GM12864 (cell line): ENCODE measurements at places on chromosomes 12 and 14.

DNA sequence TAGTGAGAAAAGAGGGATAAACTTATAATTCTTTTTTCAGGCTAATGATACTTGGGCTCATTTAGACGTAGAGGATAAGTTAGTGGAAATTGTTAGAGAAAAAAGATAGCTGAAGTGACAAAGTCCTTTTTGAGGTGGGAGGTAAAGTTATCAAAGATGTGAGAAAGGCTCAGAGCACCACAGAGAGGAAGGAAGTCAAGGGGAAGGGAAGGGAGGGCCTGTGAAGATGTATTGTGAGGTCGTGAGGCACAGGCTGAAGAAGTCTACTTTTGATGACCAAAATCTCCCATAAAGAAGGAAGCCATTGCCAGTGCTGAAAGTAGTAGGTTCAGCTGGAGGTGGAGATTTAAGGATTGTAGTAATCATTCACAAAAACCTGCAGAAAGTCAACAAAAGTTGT lies 19.4 kb upstream of the PTGDR start:
- DNase-seq = no peak

GRCh38 chr12:29792132-29792531 lies 8.4 kb upstream of the TMTC1 start:
- no peak for DNase-seq

DNA sequence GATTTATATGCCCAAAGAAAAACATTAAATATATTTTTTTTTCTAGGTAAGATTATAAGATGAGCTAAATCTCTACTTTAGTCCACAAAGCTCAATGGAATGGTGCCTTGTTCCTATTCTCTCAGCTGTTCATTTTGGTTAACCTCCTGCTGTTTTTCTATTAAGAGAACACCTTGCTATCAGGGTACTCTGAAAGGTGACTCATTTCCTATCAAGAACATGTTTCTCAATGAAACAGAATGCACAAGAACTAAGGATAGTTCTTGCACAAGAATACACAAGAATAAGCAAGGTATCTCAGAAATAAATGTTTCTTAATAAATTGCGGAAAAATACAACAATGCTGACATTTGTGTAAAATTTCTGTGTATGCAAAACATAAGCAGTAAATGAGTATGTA lies 14.1 kb downstream of the ABCD2 start:
- no peak for DNase-seq

DNA sequence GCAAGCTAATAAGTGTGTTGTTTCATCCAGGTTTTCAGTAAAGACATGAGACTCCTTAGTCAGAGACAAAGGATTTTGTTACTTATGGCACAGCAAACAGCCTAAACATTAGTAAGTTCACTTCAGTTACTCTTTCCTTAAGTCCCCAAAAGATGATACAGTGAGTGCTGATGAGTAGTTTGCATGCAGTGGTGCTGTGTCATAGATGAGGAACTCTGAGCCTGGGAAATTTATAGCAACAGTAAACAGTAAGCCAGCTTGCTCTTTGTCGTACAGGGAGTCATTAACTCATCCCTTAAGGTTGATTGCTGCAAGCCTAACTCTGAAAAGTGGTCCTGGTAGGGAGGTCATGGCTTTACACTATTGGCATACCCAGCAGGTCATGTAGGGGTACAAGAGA lies 208.6 kb upstream of the OR4E1 start:
- DNase-seq = no peak

DNA sequence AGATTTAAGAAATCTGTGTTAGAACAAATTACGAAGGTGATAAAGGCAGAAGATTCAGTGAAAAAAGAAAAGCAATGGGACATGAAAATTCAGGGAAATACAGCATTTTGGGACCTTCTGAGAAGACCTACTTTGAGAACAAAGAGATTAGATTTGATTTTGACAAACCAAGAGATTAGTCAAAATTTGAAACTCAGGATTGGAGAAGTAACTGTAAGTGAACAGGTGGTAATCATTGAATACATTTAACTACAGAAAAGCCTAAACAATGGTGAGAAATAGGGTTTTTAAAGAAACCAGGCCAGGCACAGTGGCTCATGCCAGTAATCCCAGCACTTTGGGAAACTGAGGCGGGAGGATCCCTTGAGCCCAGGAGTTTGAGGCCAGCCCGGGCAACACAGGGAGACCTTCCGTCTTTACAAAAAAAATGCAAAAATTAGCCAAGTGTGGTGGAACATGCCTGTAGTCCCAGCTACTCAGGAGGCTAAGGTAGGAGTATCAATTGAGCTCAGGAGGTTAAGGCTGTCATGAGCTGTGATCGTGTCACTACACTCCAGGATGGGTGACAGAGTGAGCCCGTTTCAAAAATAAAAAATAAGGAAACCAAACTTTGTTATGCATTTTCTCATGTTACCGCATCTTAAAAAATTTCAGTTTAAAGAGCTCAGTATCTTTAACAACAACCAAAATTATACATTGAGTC lies 8.9 kb upstream of the SAV1 start:
- no peak for DNase-seq

DNA sequence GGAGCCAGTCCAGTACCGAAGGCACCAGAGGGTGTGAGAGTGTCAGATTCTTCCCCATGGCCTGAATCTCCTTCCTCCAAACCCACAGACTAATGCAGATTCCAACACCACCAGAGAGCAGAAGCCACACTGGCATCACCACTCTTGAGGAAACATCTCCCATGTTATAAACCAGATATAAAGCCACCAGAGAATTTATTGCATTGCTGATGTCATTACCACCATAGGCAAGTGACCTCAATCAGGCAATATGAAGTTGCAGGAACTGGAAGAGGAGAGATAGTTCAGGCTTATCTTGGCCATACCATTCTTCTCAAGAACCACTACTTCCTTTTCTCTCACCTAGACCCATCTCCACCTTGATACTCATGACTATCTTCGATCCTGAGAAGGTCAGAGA lies 653.4 kb downstream of the TMEM121 start:
- DNase-seq = no peak

GRCh38 chr14:99481745-99482099 lies 513 bp downstream of the CCNK start:
- DNase-seq = no peak

DNA sequence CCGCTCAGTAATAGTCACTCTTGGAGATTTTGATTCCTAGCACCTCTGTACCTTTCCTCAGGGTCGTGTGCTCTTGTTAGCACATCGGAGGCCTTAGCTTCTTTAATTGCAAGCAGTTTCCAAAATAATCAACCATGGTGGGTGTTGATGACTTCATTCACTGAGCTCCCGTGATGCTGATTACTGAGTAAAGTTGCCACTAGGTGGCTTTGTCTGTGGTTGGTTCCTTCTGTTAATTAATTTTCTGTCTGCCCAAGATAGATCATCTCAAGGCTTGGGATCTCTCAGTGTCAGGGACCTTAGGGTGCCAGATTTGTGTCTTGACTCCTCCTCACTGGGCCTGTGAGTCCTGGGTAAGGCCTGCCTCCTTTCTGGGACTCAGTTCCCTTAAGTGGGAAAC lies 54.3 kb downstream of the PTPN11 start:
- DNase-seq = no peak

DNA sequence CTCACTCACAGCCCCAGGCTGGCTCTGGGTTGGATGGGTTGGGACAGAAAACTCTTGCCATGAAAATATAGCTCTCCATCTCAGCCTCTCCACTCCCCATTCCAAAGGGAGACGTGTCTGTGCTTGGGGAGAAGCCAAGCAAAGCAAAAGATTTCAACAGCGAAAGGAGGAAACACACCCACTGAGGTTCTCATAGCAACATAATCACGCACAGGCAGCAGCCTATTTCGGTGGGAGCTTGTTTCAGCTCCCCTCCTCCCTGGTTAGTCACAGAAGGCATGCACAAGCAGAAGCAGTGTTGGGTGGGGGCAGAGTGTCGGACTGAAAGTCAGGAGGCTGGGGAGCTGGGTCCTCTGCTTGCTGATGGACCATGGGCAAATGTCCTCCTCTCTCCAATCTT lies 1.9 kb upstream of the PRMT8 start:
- no peak for DNase-seq

GRCh38 chr12:42758806-42759205 lies 169.3 kb upstream of the PRICKLE1 start:
- no peak for DNase-seq

- DNase-seq = no peak
Measured at GRCh38 chr12:3792623-3793288, 39.8 kb upstream of the CRACR2A start.

GRCh38 chr12:120762086-120762485 lies 36.5 kb downstream of the ACADS start:
- no peak for DNase-seq

GRCh38 chr14:22547948-22548750 lies 40.9 kb downstream of the DAD1 start:
- no peak for DNase-seq

- DNase-seq = no peak
Measured at GRCh38 chr12:96064271-96064670, 28.9 kb upstream of the LTA4H start.

GRCh38 chr12:111430433-111431353 lies 25.0 kb downstream of the SH2B3 start:
- DNase-seq = no peak

- no peak for DNase-seq
Measured at GRCh38 chr12:67911789-67912188, 77.5 kb upstream of the IFNG-AS1 start.

- DNase-seq = no peak
Measured at GRCh38 chr14:41298328-41298690, 308.4 kb upstream of the LRFN5 start.

GRCh38 chr14:66087231-66087630 lies 398.9 kb upstream of the CCDC196 start:
- DNase-seq = no peak

- DNase-seq = no peak
Measured at GRCh38 chr12:57886542-57886941, 40.0 kb upstream of the CTDSP2 start.

DNA sequence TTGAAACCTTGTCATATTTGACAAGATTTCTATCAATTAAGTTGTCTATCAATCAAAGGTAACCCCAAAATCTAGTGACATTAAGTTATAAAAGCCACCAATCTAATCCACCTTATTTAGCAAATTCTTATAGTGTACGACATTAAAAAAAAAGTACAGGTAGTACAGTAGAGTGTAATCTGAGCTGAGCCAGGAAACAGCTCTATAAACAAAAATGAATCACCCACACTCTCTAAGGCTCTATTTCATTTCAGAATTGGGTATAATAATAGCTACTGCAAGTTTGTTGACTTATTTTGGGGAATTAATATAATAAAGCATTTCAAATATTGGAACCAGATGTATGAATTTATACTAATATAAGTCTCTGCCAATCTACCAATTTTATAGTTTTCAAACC lies 342.4 kb upstream of the FLRT2 start:
- DNase-seq = no peak

- DNase-seq = no peak
Measured at GRCh38 chr14:50773632-50774541, 57.1 kb downstream of the NIN start.
